Sciatic nerve (tissue), 2 donors: ENCODE measurements at places on chromosomes 12 and 14. TPM values are rescaled to one million over a fixed set of nuclear protein-coding genes. Genes with fewer than 3 reads are reported as not detected.
A peak's percentile ranks its signal among the peaks of the same experiment; 100 is the strongest.

ANKRD33 gene
- total RNA-seq, result 0.76 TPM

SLC38A1 gene
- 12.7 TPM for total RNA-seq

DNA sequence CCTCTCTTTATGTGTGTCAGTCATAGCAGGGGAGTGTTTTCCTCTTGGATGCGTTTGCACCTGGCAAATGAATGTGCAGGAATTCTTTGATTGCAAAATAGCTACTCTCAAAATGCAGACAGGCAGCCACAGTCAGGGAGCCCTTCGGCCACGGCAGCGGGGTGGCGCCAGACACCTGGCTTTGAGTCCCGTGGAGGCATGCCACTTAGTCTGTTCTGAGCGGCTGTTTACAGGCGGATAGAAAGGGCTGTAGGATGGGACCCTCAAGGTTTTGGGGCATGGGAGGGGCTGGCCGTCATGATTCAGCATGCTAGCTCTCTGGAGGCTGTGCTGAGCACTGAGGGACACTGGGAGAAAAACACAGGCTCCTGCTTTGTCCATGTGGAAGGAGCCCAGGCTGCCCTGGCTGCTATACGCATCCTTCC lies 117.1 kb downstream of the SLC25A47 start:
- DNase-seq, result peak; percentile 76

DNA sequence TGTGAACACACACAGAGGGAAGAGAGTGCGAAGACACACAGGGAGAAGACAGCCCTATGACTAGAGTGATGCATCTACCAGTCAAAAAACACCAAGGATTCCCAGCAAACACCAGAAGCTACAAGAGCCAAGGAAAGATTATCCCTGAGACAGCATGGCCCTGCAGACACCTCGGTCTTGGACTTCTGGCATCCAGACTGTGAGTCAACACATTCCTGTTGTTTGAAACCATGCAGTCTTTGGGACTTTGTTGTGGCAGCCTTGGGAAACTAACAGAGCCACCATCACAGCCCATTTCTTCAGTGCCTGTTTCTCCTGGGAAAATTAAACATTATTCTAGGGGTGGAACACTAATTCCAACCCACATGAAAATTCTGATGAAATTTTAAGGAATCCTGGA lies 220.6 kb downstream of the GXYLT1 start:
- no peak for DNase-seq

- peak; percentile 88 for DNase-seq
These were observed 62.2 kb downstream of the RFX4 start for GRCh38 chr12:106645074-106645421.

GRCh38 chr14:102200690-102201352 lies 61.1 kb downstream of the WDR20 start:
- DNase-seq, result no peak

GRCh38 chr12:88627501-88627900 lies 47.2 kb upstream of the KITLG start:
- DNase-seq, result no peak

DNA sequence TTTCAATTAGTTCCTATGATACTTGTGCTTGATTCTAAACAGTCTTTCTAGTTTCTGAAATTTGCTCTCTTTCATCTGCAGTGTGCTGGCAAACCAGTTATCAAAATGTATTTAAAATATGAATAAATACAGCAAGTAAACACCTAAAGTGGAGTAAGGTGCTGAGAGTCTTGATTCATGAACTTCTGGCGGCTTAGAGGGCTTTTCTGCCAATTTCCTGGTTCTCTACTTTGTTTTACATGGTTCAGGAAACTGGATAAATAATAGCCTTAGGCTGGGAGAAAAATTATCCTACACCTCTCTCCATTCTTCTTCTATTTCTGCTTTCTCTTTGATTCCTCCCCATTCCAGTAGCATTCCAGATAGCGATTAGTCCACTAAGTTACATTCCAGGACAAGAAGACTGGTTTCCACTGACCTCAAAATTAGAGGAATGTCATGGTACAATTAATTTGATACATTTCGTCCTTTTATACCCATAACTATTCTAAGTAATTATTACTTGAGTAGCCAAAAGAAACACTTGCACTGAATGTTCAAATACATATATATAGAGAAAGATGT lies 14.9 kb downstream of the ATP2B1 start:
- no peak for DNase-seq

DNA sequence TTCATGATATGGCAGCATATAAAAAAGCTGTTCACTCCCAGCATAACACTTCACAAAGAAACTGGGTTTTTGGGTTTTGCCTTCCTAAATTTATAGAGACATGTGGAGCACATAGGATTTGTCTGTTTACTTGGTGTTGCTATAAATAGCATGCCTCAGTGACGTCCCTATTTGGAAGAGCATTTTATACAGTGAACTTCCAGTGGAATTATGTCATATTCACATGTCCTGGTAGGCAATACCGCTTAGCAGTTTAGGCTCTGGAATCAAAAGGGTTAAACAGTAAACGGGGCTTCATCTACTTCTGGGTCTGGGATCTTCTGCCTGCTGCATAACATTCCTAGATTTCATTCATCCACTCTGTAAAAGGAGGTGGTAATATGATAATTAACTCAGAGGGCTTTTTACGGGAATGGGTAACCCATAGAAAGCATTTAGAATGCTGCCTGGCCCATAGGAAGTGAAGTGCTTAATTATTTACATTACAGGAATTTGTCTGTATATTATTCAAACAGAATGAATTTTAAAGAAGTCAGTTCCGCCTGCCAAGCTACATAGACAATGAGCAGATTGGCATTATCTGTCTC lies 396.1 kb downstream of the TMTC2 start:
- DNase-seq, result no peak
